ENCODE measurements at places on chromosomes 13 and 19.

DNA sequence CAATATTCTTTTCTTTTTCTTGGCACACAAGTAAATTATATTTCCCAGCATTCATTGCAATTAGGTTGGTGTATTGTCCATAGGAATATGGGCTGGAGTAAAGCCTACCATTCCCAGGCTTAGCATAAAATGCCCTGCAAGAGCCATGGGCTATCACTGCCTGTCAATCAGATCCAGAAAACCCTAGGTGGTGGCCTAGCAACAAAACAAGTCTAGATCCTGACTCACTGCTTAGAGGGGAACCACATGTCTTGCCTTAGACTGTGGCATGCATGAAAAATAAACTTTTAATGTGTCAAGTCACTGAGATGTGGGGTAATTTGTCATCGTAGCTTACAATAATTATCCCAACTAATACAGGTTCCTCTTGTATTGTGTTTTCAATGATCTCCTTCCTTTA, 16.2 kb downstream of the SOX21 start:
- DNase-seq: no peak

- no peak for DNase-seq
Observed at GRCh38 chr19:29858000-29858596, 46.3 kb downstream of the CCNE1 start.

GRCh38 chr13:79373916-79374315, 32.1 kb downstream of the RBM26 start:
- no peak for DNase-seq

DNA sequence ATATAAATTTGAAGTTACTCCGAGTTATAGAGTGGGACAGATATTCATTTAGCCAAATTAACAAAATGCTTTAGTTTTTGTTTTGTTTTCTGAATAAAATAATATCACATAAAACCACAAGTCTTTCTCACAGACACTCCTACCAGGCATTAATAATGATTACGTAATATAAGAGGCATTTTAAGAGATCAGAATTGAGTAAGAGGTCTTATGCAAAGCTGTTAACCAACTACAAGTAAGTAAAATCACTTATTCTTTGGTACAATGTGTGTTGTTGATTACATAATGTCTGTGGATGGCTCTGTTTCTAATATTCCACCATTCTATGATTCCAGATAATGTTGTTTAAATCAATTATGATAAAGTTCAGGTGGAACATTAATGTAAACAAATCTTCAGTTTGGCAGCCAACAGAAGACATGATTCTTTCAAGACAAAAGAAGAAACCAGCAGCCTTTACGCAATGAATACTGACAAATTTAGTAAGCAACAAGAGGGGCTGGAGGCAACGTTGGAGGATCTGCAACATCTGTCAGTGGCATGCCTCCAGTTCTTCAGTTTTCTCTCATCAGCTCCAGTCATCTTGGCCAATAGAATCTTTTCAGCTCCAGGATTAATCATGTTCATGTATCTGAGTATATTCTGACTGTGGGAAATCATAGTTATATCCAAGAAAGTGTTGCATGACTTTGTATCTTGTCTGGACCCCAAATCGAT, 403.8 kb downstream of the SLITRK5 start:
- DNase-seq: no peak

GRCh38 chr19:46014941-46015686, 7.7 kb downstream of the PGLYRP1 start:
- DNase-seq: no peak

GRCh38 chr13:46667687-46668281, 114.8 kb downstream of the LRCH1 start:
- DNase-seq: no peak

GRCh38 chr13:50187352-50188029, 172.2 kb downstream of the KCNRG start:
- DNase-seq: no peak

DNA sequence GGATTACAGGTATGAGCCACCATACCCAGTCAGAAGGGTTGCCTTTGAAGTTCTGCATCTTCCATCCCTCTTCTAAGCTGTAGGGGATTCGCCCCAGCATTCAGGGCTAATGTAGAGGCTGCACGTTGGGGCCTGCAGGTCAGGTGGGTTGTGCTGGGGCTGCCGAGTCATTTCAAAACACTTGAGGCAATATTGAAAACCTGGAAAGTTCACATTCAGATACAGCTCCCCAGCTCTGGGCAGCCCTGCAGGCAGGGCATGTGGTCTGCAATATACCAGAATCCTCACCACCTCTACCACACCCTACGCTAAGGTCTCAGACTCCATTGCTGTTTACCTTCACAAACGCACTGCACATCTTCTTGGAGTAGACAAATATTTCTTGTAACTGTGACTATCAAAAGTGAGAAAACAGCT, 24.6 kb downstream of the CCNE1 start:
- DNase-seq: no peak

- DNase-seq: no peak
Observed at GRCh38 chr13:46382224-46382623, 4.8 kb downstream of the RUBCNL start.

DNA sequence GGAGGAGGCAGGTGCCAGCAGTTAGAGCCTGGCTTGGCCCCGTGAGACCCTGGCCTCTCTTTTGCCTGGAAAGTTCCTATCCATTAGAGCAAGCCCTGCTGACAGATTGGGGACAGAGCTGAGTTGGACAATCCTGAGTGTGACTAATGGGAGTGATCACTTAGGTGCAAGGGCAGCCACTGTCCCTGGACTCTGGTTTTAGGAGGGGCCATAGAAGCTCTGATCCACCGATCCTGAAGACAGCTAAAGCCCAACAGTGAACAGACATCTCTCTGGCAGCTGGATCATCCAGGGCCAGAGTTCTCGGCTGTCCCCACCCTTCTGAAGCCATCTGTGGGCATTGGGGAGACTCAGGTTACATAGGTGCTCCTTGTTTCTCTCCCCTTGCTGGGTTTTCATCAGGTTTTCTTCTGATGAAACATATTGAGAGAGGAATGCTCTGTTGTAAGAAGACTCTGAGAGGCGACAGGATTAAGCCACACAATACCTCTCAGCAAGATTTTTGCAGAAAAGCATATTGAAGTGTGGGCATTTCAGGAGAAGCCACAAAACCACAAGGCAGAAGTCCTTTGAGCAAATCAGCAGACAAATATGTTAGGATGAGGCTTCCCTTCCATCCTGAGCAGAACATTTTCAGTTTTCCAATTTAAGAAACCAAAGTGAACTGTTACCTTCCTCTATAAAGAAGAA, 288.0 kb upstream of the MAB21L1 start:
- no peak for DNase-seq

DNA sequence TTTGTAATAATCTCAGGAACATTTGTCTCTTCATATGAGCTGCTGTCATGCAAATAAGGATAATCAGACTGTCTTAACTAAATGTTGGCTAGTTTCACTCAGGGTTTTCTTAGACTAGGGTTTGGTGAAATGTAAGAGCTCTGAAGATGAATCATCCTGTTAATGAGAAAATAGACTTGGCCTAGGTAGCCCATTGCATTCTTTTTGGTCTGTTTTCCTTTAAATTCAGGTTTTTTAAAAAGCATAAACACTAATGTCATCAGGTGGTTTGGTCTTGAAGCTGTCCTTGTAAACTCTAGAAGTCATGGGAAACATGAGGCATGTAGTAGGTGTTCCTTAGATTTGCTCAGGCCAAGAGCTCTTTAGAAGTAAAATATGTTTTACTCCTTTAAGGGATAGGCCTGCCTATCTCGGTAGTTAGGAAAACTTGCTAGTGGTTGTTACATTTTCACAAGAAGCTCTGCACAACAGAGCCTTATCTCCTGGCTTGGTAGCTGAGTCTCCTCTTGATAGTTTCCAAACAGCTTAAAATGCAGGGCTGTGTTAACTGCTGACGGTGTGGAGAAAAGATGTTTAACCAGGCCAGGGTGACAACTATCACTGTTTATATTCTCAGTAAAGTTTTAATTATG, 62.0 kb upstream of the C1QTNF9B start:
- DNase-seq: no peak

- no peak for DNase-seq
Observed at GRCh38 chr19:28103921-28104320, 1109.0 kb downstream of the UQCRFS1 start.

- no peak for DNase-seq
Observed at GRCh38 chr13:84445776-84446175, 563.5 kb upstream of the SLITRK1 start.

- no peak for DNase-seq
Observed at GRCh38 chr19:33194886-33195644, 935 bp downstream of the LRP3 start.

DNA sequence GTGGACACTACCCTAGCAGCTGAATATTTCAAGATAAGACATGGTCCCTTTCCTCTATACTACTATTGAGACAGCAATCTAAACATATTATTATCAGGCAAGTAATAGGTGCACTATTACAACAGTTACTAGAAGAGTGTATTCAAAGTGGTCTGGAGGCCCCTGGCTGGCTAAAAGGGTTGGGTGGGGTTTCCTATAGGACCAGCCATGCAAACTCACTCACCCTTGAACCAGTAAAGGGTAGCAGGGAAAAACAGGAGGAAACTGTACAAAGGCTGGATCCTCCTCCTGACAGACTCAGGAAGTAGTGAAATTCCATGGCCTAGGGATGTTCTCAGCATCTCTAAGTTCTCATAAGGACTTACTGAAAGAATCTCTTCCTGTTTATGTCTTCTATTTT, 7.7 kb downstream of the SMAD9 start:
- DNase-seq: no peak

GRCh38 chr19:47699360-47699917, 13.8 kb upstream of the EHD2 start:
- DNase-seq: no peak

- DNase-seq: no peak
Observed at GRCh38 chr13:20708216-20708615, 4.7 kb downstream of the IL17D start.

- DNase-seq: no peak
Observed at GRCh38 chr13:37997641-37998040, 128.1 kb upstream of the TRPC4 start.

DNA sequence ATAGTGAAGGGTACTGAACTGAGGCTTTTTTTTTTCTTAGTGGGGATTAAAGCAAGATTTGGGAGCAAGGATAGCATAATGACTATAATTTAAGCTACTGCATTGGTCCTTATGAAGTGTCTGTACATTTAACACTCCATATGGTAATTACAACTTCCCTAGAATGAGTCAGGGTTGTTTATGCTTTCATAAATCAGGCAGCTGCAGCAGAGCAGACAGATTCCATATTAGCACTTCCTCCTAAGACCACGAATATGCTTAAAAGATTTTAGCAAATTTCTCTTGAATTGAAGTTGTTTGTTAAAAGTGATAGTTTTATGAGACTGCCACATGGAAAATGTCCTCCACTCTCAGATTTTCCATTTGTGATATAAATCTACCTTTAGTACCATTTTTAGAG, 401.1 kb upstream of the SPRY2 start:
- no peak for DNase-seq

- DNase-seq: no peak
Observed at GRCh38 chr19:652467-653389, 10.3 kb downstream of the RNF126 start.
